ENCODE measurements at places on chromosomes 16 and 17.

- DNase-seq: no peak
Measured at GRCh38 chr17:13355054-13355453, 246.7 kb downstream of the HS3ST3A1 start.

GRCh38 chr17:37079735-37080134, 131.0 kb downstream of the AATF start:
- no peak for DNase-seq

DNA sequence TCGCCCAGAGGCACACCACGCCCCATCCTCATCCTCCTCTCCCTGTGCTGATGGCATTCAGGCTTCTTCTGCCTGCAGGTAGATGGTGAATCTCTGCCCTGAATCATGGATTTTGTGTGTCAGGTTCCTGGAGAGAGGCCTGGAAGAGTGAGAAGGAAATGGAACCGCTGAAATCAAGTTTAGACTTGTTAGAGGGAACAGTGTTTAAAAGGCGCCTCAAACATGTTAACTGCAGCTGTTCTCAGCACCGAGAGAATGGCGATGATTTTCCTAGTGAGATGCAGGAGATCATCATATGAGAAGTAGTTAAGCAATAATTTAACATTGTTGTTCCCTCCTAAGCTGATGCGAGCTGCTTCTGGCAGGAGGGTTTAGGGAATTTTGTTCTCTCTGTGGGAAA, 744.4 kb upstream of the EEF2KMT start:
- no peak for DNase-seq

DNA sequence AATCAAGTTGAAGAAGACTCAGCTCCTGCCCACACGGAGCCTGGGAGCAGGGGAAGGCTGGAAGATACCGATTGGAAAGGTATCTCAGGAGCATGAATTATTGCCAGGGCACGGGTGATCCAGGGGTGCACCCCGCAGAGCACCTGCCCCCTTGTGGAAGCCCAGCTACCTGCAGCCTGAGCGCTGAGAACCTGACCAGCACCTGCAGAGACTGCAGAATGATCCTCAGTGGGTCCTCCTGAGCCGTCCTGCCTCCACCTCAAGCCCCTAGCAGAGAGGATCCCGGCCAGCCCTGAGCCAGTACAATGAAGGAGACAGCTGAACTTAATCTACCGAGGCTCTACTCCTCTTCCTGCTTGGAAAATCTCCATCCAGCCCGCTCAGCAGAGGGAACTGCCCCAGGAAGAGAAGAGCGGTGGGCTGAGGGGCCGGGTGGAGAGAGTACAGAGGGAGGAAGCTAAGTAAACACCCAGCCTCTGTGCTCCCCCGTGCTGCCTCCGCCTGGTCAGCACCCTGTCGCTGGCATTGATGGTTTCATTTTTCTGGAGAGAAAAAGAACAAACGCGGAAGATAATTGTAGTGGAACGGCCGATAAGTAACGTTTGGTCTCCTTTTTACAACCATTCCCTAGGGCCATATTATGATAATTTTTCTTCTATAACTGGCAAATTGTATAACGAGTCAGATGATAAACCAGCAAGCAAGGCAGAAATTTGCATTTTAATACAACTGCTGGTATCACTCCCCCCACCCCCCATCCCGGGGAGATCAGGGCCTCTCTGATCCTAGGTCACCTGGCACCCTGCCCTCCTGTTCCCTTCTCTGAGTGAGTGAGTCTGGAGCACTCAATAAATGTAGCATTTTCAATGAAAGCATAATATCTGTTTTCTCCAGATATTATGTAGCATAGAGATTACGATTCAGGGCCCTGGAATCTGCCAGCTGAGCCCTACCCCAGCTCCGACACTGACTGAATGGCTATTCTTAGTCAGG, 204.5 kb upstream of the RPL38 start:
- peak; percentile 74 for DNase-seq

DNA sequence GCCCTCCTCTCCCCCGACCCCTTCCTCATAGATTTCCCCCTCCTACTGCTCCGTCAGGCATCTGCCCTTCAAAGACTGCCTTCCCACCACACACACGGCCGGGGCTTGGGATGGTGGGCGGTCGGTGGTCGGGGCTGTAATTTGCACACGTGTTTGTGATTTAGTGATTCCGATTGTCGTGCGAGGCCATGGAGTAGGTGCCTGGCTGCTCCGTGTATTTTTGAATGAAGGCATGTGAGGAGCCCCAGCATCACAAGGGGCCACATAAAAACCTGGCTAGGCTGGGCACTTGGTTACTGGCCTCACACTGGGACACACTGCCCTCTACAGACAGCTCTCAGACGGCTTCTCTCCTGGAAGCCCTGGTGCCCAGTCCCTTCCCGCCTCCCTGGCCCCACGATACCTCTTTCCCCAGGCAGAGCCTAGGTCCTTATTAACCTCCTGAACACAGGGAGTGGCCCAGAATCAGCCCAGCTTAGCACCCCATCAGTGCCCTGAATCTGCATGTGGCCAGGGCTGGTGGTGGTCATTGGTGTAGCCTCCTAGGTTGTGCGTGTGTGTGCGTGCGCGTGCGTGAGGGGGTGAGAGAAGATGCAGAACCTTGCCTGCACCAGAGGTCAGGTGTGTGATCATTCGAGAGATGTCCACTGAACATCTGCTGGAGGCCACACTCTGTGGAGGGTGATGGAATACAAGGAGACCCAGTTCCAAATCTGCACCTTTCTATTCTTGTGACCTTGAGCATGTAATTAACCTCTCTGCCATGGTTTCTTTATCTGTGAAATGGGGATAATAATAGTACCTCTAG, 1.3 kb upstream of the SOCS1 start:
- DNase-seq: peak; percentile 77

DNA sequence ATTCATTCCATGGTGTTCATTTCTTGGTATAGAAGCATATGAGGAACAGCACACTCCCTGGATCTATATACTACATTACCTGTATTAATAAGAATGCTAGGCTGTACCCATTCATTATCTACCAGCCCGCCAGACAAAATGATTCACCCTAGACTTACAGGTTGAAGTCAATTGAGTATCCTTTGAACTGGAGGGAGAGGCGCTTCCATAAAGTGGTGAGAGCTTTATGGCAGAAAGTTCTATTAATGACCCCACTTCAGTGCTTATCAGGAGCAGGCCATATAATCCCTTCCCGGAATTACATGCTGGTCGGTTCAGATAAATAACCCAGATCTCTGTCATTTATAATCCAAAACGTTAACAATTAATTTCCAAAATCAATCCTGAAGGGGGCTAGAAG, 44.5 kb upstream of the TOX3 start:
- no peak for DNase-seq

DNA sequence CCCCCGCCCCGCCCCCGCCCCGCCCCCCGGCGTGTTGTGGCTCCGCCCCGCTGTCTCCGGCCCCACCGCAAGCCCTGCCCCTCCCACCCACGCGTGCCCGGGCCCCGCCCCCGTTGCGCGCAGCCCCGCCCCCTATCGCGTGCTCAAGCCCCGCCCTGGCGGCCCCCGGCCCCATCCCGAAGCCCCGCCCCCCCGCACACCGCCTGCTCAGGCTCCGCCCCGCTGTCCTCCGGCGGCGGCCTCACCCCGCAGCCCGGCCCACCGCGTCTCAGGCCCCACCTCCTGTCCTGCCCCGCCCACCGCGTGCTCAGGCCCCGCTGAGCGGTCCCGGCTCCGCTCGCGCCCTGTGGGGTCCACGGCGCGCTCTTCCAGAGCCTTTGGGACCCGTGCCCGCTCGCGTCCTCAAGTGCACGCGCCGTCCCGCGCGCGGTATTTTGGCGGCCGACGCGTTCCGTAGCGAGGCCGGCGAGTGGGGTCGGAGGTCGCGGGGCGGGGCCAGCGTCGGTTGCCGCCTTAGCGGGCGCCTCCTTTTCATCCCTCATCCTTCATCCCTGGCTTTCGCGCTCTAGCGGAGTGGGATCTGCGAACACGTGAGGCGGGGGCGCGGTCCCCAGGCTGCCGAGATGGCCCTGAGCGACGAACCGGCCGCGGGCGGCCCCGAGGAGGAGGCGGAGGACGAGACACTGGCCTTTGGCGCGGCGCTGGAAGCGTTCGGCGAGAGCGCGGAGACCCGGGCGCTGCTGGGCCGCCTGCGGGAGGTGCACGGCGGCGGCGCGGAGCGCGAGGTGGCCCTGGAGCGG, at the start of gene TBCD:
Gene TBCD, plus strand, starts transcription at position 495 of the 800 bp plus-strand sequence. Its CDS starts 129 bp downstream, at position 624.
- DNase-seq: peak; percentile 100

- DNase-seq: no peak
Measured at GRCh38 chr16:72876981-72877373, 171.0 kb downstream of the ZFHX3 start.

GRCh38 chr16:48014349-48015135, 141.3 kb downstream of the ABCC12 start:
- no peak for DNase-seq

DNA sequence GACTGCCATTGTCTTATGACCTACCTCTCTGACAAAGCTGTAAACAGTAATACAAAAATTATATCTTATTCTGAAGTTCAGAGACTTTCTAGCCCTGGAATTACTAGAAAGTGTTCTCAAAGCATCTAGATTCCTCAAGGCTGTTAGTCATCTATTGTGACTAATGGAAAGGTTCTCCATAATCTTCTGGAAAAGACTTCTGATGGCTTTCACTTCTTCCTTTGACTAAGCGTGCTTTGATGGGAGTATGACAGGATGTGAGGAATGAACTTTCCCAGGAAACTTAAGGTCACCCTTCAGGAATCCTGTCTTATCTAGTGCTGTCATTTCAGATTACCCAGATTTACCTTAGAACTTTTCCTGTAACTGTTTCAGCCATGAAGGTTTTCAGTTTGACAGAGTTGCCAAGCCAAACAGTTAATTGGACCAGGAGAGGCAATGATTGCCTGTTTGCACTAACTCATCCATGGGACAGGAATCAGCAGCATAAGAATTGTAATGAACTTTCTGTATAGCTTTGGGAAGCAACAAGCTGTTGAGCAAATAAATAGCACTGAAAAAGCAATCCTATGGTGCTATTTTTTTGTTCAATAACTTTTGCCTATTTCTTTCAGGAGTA, 43.5 kb downstream of the AP2B1 start:
- no peak for DNase-seq

DNA sequence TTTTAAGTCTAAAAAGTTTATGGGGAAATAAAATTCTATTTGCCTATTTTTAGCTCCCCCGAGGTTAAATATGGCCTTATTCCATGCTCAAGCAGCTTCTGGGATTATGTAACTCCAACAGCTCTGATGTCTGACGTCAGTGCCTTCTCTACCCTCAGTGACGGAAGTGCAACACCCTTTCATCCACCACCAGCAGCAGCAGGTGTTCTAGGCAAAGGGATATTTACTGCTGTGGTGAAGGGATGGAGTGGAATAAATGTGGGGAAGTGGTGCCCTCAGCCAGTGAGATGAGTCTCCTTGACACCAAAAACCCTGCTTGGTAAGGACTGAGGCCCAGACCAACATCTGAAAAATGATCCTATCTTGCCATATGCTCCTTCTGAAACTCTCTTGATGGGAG, 247.4 kb downstream of the SHISA9 start:
- DNase-seq: no peak

DNA sequence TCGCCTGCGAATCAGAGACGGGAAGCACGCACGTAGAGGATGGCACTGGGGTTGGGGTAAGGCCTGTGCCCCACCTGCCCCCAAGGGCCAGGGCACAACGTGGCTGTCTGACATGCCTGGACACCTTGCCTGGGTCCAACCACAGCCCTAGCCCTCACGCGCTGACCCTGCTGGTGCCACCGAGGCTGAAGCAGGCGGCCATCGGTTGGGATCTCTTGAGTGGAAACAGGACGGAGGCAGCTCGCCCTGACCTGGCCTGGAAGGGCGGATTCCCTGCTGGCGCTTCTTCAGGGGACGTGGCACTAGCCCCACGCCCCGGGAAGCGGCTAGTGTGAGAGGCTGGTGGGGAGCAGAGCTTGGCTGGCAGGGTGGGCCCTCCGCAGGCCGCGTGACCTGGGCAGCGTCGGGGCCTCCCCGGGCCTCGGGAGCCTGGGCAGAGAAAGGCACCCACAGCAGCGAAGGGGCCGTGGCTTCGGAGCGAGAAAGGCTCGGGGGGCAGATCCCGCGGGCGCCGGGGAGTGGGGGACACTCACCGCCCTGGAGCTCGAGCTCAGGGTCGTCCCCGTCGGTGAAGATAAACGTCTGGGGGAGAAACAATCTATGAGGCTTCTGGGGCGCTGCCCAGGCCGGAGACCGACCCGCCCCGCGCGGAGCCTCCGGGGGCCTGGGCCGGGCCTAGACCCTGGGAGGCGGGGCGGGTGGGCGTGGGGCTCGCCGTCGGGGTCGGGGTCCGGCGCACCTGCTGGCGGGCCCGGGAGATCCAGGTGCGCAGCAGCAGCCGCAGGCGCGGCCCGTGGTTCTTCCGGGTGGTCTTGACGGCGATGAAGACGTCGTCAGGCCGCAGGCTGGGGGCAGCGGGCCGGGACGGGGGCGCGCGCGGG, 610 bp downstream of the RFNG start:
- DNase-seq: peak; percentile 68

GRCh38 chr17:61139219-61139618, 260.4 kb upstream of the TBX2 start:
- peak; percentile 71 for DNase-seq

GRCh38 chr16:46555951-46556350, 65.2 kb downstream of the SHCBP1 start:
- DNase-seq: no peak

GRCh38 chr17:5781236-5781927, 197.1 kb upstream of the NLRP1 start:
- DNase-seq: no peak

GRCh38 chr16:66594739-66595138, 9.8 kb upstream of the CMTM3 start:
- DNase-seq: no peak

DNA sequence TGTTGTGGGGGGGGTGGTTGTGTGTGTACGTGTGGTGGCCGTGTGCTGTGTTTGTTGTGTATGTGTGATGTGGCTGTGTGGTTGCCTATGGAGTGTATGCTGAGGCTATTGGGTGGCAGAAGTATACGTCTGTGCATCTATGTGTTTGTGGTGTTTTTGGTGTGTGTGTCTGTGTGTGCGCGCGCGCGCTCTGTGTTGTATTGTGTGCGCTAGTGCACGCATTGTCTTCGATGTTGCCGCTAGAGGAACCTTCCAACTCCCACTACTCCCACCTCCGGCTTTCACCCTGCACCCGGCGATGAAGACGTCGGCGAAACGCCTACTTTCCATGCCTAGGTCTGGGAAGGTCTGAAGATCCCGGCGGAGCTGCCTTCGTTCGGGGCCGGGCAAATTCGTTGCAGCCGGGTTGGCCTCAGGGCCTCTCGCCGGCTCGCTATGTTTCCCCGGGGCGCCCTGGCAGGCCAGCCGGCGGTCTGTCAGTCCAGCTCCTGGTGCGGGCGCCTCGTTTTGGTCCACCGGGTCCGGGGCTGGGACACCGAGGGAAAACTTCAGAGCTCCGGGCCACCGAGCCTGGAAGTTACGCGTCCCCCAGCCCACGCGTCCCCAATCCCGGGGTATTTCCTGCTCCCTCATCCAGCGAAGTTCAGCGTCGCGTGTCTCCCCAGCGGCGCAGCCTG, 5.2 kb upstream of the DLX4 start:
- DNase-seq: no peak

- DNase-seq: no peak
Measured at GRCh38 chr17:43718544-43718943, 40.0 kb downstream of the SOST start.

Data from GM20000 (cell line).